ENCODE measurements at places on chromosomes 2 and 18.
A peak's percentile ranks its signal among the peaks of the same experiment; 100 is the strongest.

- DNase-seq, result no peak
Measured at GRCh38 chr2:207276858-207277257, 111.1 kb upstream of the KLF7 start.

DNA sequence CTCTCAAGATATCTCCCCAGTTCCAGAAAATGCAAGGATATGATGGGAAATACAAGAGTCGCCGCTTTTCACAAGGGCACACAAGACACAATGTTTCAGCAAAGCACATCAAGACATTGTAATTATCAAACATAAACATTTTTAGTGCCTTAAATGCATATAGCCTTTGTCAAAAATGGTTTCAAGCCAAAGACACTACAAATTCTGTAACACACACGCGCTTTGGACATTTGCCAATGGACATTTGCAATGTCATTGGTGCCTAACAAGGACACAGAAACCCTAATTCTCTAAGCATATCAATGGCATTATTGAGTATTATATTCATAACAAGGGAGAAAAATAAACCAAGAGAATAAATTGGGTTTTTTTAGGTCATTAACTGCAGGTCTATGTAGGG is 16.1 kb downstream of the ADD2 start:
- DNase-seq, result no peak

DNA sequence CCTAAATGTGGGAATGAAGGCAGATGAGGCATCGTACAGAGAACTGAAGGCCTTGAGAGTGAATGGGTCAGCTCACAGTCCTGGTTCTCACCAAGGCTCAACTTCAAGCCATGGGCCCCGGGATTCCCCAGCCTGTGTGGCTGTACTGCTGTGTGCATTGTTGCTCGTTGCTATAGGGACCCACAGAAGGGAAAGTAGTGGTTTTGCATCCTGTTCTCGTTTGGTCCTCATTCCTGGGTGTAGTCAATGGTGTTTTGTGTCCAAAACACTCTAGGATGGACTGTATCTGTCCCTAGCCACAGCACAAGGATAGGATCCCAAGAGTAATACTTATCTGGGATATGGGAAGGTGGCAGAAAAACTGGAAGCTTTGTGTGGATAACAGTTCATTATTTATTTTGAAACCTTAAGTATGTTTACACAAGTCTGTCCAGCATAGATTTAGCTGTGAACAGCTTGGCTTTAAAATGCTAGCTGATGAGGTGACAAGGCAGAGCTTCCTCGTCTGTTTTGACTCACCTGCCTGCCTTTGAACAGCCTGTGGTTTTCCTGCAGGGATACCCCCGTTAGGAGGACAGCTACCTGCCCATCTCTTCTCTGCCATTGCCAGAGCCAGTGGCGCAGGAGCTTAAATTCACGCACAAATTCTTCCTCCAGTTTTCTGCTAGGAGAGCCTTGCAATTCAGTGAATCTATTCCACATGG is 85.0 kb downstream of the WDSUB1 start:
- no peak for DNase-seq

GRCh38 chr2:121089166-121089510 is 195.9 kb downstream of the TFCP2L1 start:
- no peak for DNase-seq

DNA sequence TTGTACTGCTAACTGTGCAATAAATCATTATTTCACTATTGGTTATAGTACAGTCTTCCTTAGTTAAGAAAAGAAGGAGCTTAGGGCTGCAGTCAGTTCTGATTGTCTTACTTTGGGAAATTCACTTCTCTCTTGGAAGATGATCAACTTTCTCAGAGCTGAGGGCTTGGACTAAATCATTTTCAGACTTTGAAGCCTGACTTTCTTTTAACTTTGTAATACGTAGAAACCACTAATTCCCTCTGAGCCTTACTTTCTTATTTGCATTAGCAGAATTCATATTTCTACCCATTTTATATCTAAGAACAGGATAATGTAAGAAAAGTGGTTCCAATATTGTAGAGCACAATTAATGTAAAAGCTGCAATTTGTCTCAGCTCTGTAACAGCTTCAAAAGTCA is 386.4 kb downstream of the TRIB2 start:
- no peak for DNase-seq

GRCh38 chr2:120620025-120620793 is 115.5 kb upstream of the GLI2 start:
- no peak for DNase-seq

DNA sequence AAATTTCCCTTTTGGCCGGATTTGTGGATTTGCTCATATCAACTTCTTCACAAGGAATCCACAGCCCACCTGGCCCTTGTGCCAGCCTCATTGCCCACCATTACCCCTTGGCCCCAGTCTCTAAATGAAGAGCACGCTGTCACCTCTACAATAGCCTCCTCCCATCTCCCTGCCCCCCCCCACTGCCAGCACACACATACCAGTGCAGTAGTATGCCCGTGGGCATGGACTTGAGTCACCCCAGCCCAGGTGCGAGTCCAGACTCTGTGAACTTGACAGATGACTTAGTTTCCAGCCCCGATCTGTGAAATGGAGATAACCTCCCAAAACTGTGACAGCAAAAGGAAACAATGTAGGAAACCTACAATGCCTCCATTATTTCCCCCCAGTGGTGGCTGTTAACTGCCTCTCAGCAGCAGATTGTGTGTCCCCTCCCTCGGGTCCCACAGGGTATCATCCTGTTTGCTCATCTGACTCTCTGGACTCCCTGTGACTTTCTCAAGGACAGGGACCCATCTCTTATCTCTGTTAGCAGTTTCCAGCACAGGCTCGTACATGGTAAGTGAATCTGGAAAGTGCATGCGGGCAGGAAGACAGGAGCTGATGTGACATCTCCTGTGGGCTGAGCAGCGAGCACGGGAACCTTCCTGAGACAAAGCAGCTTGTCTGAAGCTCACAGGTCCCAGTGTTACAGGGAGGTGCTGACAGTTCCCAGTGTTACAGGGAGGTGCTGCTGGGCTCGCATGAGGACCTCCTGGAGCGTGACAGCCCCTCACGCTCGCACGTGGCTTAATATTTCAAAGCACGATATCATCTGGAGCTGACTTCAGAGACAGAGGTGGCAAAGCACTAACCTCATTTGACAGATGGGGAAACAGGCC is 4.2 kb upstream of the TMEM185B start:
- peak; percentile 52 for DNase-seq

DNA sequence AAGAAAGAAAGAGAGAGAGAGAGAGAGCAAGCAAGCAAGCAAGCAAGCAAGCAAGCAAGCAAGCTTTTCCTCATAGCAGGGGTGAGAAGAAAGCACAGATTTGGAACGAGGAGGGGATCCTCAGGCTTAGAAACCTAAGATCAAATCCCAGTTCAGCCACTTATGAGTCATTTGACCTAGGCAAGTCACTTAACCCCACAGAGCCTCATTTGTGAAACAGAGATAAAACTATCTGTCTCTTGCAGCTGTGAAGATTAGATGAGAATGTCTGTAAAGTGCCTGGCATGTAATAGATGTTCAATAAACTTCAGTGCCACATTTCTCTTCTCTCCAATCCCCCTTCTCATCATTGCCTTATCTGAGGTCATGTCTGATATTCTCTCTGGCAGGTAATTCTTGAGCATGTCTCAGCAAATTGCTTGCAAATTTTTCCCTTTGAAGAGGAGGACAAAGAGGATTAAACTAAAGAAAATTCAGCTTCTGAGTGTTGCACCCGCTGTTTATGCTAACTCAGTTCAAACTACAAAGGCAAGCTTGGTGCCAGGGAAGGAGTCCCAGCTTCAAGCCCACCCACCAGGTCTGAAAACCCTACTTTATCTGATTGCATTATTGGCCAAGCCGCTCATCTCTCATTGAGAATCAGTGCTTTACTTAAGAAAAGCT is 20.3 kb downstream of the ALK start:
- DNase-seq, result no peak

DNA sequence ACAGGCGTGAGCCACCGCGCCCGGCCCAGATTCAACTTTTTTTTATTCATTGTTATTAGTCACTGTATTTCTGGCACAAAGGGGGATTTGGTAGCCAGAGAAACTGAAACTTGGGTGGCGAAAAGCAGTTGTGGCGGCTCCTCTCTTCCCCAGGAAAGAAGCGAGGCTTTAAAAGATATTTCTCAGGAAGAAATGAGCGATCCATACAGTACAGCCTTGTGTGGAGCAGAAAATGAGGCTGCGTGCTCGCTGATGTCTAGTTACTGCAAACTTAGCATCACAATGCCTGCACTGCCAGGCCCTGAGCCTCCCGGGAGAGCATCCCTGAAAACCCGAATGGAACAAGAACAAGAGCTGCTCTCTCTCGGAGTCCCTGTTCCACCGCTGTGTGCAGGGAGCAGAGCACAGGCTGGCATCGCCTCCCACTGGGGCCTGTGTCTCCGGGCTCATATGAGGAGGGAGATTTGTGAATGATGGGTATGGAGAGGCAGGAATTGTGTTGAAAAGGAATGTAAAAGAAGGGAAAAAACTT is 234.0 kb downstream of the ZNF516 start:
- no peak for DNase-seq

DNA sequence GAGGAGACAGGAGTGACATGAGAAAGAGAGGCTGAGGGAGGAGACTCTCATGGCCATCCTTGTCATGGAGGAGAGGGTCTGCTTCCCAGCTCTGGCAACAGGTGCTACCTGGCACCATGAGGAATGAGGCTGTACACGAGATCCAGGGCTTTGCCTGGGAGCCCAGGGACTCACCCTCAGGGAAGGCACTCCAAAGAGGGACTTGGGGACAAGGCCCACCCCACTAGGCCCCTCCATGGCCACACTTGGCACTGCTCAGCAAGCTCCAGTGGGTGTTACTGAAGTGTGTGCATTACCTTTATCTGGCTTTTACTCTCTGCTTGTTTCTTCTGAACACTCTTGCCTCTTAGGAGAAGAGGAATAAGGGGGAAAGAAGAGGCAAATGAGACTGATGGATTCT is 2.7 kb downstream of the CFAP65 start:
- DNase-seq, result no peak

- DNase-seq, result no peak
Measured at GRCh38 chr2:29218071-29218470, 102.9 kb downstream of the CLIP4 start.

DNA sequence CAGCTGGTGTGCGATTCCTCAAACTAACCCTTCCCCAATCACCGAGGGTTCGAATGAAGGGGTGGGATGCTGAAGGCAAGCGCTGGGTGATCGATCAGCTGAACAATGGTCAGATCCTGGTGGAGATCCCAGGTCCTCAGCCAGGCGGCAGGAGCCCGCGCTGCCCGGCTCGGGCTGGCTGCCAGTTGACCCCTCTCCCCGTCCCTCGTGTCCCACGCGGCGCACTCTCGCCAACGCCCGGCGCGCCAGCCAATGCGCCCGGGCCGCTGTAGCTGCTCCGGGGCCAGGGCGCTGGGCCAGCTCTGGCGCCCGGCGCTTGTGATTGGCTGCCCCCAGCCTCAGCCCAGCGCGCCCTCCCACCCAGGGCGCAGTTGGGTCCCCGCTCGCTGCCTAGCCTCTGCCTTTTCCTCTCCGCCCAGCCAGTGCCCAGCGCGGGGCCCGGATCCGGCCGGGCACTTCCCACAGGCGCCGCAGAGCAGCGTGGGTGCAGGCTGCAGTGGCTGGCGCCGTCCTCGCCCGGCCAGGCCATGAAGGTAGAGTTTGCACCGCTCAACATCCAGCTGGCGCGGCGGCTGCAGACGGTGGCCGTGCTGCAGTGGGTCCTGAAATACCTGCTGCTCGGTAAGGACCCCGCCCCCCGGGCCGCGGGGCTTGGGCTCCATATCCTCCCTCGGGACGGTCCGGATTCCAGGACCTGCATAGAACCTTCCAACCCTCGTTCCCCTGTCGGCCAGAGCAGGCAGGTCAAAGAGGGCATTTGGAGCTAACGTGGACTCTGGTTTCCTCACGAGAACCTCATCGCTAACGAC is at the start of gene MOGAT1:
Gene MOGAT1 (plus strand): TSS at position 400 of the 809 bp plus-strand sequence. CDS start 128 bp downstream, at position 528.
- DNase-seq, result no peak

DNA sequence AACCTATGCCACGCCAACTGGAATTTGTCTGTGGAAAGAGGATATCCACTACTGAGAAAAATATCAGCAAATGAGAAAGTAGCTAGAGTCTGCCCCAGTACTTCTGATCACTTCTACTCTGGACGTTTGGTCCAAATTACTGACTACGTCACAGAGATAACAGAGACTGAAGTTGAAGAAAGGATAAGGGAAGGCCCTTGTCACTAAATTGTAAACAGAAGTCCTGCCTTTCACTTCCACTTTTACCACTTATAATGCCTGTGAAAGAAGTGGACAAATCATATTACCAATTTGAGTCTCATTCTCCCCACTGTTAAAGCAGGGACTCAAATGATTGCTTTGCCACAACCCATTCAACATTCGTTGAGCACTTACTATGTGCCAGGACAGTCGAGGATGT is 173.9 kb upstream of the ERBB4 start:
- DNase-seq, result no peak

DNA sequence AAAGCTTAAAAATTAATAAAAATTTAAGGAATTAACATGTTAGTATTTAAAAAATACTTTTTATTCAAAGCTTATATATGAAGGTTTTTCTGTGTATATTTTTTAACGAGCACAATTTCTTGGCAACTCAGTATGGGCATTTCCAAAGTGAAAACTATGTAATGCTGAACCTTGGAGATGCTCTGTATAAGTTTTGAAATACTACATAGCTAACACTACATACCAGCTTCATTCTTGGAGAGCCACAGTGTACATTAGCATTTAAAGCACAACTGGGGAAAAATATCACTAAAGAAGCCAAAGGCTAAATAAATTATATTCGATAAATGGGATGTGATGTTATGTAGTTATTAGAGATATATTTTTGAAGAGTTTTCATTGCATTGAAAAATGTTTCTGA is 446.5 kb downstream of the CCDC85A start:
- DNase-seq, result no peak

DNA sequence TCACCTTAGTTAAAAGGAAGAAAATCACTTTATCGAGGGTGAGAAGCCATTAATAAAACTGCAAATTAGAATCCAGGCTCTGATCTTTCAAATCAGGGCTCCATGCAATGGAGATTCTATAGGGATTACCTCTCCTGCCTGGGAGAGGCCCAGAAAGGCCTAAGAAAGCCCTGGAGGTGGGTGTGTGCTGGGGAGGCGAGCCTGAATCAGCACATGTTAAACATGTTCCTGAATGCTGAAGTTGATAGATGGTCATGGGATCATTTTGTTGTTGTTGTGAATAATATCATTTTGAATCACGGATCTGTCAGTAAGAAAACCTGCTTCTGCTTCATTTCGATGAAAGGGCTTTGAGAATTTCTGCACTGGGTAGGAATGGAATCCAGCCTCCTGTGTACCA is 254.3 kb downstream of the ACKR3 start:
- DNase-seq, result no peak

DNA sequence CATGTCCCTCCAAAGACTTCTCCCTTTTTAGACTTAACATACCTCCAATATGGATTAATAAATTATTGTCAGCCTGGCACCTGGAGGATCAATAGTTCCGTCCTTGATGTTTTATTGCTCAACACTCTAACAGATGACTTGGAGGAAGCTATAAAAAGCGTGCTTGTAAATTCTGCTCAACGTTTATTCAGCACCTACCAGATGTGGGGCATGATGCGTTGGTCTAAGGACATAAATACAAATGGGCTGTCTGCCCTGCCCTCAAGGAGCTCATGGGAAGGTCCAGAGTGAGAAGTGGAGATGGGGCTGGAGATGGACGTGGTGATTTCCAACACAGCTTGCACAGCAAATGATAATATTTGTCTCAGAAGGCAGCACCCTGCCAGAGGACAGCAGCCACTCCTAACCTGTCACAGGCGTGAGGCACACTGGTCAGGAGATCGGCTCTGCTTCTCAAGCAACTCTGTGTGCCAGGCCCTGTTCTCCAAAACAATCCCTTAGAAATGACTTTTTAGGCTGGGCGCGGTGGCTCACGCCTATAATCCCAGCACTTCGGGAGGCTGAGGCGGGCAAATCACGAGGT is 25.5 kb upstream of the ZCCHC2 start:
- no peak for DNase-seq
